ENCODE measurements at places on chromosomes 1 and 21. TPM values are rescaled to one million over a fixed set of nuclear protein-coding genes. Genes with fewer than 3 reads are reported as not detected.

Gene C2CD4D
- total RNA-seq: not detected

Gene ERG
- total RNA-seq: 223 TPM

Gene DPT
- not detected for total RNA-seq

Gene NBPF4
- not detected for total RNA-seq

Gene RGS5
- total RNA-seq: 770 TPM

Gene LRRC39
- total RNA-seq: 0.40 TPM

DNA sequence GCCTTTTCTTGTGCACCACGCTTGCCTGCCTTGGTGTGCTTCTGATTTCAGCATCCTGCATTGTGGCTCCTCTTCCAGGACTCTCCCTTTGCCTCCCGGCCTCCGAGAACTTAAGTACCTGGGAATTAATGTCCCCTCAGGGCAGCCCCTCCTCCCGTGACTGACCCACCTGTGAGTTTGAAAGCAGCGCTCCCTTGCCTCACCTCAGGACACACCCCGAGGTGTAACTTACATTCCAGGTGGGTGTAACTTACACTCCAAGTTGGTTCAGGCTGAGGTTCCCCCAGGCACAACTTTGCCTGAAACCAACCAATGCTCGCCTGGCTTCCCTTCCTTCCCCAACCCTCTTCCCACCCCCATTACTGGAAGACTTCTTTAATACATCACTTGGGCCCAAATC, 161.4 kb downstream of the KAZN start:
- no peak for DNase-seq

DNA sequence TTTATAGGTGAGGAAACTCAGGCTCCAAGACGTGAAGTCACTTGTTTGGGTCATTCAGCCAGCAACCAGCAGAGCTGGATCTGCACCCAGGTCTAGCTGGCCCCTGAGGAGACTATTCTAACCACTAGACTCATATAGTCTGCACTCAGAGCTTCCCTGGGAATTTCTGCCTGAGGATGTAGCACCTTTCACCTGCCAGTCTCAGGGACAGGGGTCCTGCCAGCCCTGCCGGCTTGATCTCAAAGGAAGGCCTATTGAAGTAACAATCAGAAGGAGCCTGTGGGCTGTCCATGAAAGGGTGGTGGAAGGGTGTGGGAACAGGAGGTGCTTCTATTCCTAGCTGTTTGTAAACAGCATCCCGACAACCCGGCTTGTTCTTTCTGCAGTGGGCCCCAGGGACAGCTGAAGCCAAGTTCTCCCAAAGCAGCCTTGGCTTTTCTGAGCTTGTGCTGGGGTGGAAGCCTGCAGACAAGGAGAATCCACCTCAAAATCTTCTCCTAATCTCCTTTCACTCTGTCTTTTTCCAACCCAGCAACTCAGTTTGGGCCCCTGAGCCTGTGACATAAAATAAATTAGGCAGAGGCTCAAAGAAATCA, 7.8 kb downstream of the LMOD1 start:
- no peak for DNase-seq

- no peak for DNase-seq
Measured at GRCh38 chr1:59156051-59156450, 140.8 kb upstream of the FGGY start.

DNA sequence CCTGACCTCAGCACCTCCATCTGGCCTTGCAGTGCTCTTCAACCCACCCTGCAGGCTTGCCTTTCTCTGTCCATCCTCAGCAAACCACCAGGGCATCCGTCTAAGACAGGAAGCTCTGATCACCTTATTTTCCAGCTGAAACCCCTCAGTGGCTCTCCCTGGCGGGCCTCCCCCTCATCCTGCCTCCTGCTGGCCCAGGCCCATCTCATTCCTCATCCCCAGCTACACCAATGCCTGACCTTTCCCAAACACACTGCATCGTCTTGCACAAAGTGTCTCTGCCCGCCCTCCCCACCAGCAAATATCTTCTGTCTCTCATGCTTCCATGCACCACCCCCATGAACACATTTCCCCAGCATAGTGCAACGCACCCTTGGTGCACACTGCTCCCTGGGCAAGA, 205.0 kb downstream of the TOMM20 start:
- no peak for DNase-seq

DNA sequence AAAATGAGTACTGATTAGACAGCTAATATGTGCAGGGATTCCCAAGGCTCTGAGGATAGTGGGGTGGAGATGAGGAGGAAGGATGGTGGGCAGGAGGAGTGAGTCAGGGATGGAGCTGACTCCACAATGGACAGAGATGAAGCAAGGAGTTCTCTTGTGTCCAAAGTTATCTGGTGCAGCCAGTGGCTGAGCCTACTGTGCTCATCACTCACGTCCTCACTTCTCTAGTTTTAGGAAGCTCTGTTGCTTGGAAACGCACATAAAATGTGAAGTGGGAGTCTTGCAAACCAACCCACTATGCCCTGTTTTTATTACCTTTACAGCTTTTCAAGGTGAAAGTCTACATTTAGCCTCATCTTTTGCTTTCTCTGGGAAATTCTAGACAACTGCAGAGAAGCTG, 36.5 kb upstream of the SAMD13 start:
- DNase-seq: no peak
